ENCODE measurements at places on chromosomes 11 and 22. TPM values are rescaled to one million over a fixed set of nuclear protein-coding genes. Genes with fewer than 3 reads are reported as not detected.

CARD18 gene
- polyA plus RNA-seq: not detected

KRTAP5-1 gene
- not detected for polyA plus RNA-seq

TRPM5 gene
- not detected for polyA plus RNA-seq

PTPRCAP gene
- polyA plus RNA-seq: 7.2 TPM

SCT gene
- polyA plus RNA-seq: 0.68 TPM

TMEM223 gene
- 15.5 TPM for polyA plus RNA-seq

DNA sequence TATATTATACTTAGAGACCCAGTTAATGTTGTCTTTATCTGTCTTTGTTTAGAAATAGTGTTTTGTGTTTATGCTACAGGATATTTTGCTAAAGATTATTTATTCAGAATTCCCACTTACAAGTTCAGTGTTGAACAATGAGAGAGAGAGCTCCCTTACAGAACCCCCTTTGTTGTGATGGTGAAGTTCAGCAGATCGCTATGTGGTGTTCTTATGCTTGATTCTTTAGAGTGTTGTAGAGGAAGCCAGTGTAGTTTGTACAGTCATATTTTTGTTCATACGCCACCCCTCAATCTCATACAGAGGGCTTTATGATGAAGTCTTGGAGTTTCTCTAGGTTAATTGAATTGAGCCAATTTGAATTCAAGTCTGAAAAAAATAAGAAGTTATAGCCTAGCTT lies 150.2 kb downstream of the TMEM135 start:
- no peaks in the 10 kb centered on the region for H3K27me3 ChIP-seq
- no peak for DNase-seq
- no peak overlapping the region for H3K4me3 ChIP-seq
- no peaks in the 10 kb centered on the region for H3K4me1 ChIP-seq

DNA sequence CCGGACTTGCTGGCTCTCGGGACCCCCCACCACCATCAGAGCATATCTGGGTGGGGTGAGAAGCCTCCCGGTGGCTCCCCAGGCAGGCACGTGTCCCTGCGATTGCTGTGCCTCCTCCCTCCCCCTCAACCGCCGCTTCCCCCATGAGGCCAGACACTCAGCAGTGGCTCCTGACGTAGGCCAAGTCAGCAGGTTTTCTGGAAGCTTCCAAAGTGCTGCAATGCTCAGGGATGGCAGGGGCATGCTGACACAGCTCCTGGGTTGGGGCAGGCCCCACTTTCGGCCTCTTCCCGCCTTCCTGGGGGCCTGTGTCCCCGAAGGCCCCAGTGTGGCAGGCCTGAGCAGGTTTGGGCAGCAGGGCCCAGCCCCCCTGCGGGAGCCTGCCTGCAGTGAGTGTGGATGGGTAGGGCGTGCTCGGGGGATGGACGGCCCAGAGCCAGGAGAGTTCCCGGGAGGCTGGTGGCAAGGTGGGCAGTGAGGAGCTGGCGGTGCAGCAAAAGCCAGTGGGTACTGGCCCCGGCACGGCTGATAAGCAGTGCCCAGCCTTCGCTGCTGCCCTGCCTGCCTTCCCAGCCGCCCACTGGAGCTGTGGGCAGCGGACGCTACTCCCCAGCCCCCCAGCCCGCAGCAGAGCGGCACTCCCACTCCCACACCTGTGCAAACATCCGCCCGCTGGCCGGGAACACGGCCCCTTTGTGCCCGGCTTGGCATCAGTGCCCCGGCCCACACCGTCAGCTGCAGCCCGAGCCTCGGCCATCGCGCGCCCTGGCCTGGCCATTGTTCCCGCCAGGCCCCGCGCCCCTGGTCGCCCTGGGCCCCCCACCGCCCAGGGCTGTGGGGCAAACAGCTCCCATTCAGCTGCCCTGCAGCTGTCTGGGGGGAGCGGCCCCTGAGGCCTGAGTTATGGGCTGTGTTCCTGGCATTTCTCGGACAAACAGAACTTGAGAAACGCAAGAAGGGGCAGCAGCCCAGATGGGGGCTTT lies 125.0 kb downstream of the KCNQ1OT1 start:
- H3K27ac ChIP-seq: no peak overlapping the region
- no peaks in the 10 kb centered on the region for H3K27me3 ChIP-seq
- H3K4me1 ChIP-seq: no peaks in the 10 kb centered on the region
- no peak for DNase-seq
- H3K4me3 ChIP-seq: no peak overlapping the region

DNA sequence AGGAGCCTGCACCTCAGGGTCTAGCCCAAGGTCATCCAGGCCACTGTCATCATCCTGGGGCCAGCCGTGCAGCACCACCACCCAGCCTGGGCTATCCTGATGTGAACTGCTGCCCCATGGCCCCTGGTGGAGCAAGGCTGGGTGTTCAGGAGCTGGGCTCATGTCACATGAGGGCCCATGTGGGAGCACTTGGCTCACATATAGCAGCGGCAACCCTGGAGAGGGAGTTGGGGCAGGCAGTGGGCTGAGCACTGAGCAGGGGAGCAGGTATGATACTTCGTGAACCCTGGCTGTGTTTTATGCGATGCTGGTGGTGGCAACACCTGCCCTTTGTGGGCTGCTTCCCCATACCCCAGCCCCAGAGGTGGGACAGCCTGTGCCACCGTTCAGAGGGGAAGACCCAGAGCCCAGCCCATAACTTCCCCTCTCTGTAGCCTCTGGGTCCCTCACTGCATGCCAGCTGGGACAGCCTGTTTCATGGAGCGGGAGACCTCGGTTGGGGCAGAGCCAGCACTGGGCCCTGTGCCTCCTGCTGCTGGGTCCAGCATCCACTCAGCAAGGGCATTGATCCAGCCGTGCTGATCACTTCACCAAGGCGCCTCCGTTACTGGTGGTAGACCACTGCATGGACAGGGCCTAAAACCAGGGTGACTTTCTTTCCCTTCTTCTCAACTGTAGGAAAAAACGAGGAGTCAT lies 62.5 kb upstream of the SUSD2 start:
- H3K27ac ChIP-seq: no peak overlapping the region
- no peaks in the 10 kb centered on the region for H3K4me1 ChIP-seq
- H3K27me3 ChIP-seq: no peaks in the 10 kb centered on the region
- no peaks in the 10 kb centered on the region for H3K36me3 ChIP-seq

DNA sequence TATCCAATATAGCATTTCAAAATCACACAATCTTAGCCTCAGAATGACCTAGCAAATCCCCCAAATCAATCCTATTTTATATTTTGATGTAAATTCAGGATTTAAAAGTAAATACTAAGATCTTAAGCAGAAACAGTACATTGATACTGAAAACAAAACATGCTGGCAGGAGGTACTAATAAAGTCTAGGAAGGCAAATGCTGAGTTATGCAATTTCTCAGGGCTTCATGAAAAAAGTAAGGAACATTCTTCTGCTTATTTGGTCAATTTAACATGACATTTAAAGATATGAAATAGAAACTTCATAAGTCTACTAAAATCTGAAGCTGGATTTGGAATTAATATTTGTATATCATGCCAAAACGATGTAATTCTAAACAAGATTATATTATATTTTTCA lies 153.3 kb downstream of the SWAP70 start:
- no peak overlapping the region for H3K27ac ChIP-seq
- H3K36me3 ChIP-seq: no peaks in the 10 kb centered on the region
- no peaks in the 10 kb centered on the region for H3K4me1 ChIP-seq
- H3K27me3 ChIP-seq: no peaks in the 10 kb centered on the region
- no peak for DNase-seq
- H3K4me3 ChIP-seq: no peak overlapping the region

- H3K36me3 ChIP-seq: no peaks in the 10 kb centered on the region
- H3K27me3 ChIP-seq: no peaks in the 10 kb centered on the region
- no peaks in the 10 kb centered on the region for H3K4me1 ChIP-seq
- H3K27ac ChIP-seq: no peak overlapping the region
- DNase-seq: no peak
- H3K4me3 ChIP-seq: no peak overlapping the region
Measured at GRCh38 chr22:35677460-35678187, 29.4 kb downstream of the APOL6 start.

GRCh38 chr22:33654173-33654895 lies 265.9 kb downstream of the LARGE1 start:
- H3K27ac ChIP-seq: no peak overlapping the region
- DNase-seq: no peak
- H3K36me3 ChIP-seq: no peaks in the 10 kb centered on the region

DNA sequence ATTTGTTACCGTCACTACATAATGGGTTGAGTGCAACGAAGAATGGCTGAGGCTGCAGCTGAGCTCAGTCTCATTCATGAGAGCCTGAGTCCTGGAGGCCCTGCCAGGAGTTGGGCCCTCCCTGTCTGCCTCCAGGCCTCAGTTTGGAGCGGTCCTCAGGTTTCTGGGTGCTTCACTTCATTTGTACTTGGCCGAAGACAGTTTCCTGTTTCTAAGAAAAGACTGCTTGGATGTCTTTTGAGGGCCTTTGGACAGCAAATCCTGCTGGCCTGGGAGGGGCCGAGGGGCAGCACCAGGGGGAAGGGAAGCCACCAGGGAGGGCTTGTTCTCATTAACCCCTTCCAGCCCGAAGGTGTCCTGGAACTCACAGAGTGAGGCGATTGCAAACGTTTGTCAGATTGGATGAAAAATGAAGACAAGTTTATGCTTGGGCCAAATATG lies 163.1 kb downstream of the ETS1 start:
- H3K4me3 ChIP-seq: no peak overlapping the region
- peaks cover 12% of the 10 kb centered on the region for H3K4me1 ChIP-seq
- no peaks in the 10 kb centered on the region for H3K36me3 ChIP-seq
- H3K27ac ChIP-seq: no peak overlapping the region
- peak; percentile 48 for DNase-seq

DNA sequence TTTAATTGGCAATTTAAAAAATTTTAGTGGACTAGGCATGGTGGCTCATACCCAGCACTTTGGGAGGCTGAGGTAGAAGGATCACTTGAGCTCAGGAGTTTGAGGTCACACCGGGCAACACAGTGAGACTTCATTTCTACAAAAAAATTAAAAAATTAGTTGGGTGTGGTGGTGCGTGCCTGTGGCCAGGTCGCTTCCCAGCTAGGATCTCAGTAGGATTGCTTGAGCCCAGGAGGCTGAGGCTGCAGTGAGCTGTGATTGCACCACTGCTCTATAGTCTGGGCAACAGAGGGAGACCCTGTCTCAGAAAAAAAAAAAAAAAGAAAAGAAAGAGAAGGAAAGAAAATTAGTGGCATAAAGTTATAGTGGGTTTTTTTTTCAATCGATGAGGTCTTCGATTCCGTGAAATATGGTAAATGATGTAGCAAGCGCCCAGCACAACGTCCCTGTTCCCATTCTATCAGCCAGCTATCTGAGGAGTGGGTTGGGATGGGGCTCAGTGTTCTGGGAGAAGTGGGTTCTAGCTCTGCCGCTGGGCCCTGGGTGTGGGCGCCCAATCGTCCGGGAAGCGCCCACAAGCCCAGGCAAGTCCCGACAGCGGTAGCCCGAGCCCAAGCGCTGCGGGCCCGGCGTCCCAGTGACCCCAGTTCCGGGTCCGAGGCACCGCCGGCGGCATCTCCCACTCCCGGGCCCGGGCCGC lies 1.4 kb downstream of the FOSL1 start:
- no peak overlapping the region for H3K27ac ChIP-seq
- H3K27me3 ChIP-seq: peaks cover 4% of the 10 kb centered on the region
- H3K4me1 ChIP-seq: peaks cover 2% of the 10 kb centered on the region
- DNase-seq: no peak
- H3K4me3 ChIP-seq: peak overlapping the region; percentile 31

- H3K4me3 ChIP-seq: no peak overlapping the region
- no peak for DNase-seq
- no peaks in the 10 kb centered on the region for H3K36me3 ChIP-seq
- H3K27me3 ChIP-seq: no peaks in the 10 kb centered on the region
- H3K27ac ChIP-seq: no peak overlapping the region
Measured at GRCh38 chr11:123159183-123159857, 35.7 kb downstream of the CLMP start.

- no peaks in the 10 kb centered on the region for H3K36me3 ChIP-seq
- no peak for DNase-seq
- peaks cover 6% of the 10 kb centered on the region for H3K4me1 ChIP-seq
- no peak overlapping the region for H3K27ac ChIP-seq
- H3K27me3 ChIP-seq: no peaks in the 10 kb centered on the region
Measured at GRCh38 chr11:35182317-35182939, 43.5 kb downstream of the CD44 start.

GRCh38 chr11:61810671-61811175 lies 6.1 kb downstream of the FADS1 start:
- H3K27me3 ChIP-seq: no peaks in the 10 kb centered on the region
- DNase-seq: no peak
- H3K4me1 ChIP-seq: no peaks in the 10 kb centered on the region
- H3K27ac ChIP-seq: no peak overlapping the region
- no peak overlapping the region for H3K4me3 ChIP-seq

GRCh38 chr11:60740573-60740972 lies 16.1 kb downstream of the MS4A18 start:
- no peaks in the 10 kb centered on the region for H3K27me3 ChIP-seq
- no peak overlapping the region for H3K4me3 ChIP-seq
- no peak overlapping the region for H3K27ac ChIP-seq
- H3K4me1 ChIP-seq: no peaks in the 10 kb centered on the region

GRCh38 chr11:115566180-115566764 lies 62.1 kb upstream of the CADM1 start:
- no peaks in the 10 kb centered on the region for H3K4me1 ChIP-seq
- H3K27me3 ChIP-seq: no peaks in the 10 kb centered on the region
- H3K36me3 ChIP-seq: no peaks in the 10 kb centered on the region
- H3K27ac ChIP-seq: no peak overlapping the region

DNA sequence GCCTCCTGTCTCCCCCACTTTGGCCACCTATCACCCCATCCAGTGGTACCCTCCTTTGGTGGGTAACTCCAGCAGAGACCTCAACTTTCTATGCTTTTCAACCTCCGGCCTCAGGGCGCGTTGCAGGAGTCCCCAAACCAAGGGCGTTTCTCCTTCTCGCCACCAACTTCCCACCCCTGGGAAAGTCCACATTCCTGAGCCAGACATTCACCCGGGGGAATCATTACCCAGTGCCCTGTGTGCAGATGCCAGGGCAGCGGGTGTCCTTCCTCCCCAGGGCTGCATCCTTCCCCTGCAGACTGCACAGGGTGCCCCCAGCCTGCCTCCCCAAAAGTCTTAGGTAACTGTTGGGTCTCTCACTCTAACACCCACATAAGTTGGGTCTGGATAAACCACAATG lies 26.4 kb downstream of the MYEOV start:
- no peaks in the 10 kb centered on the region for H3K27me3 ChIP-seq
- DNase-seq: no peak
- H3K36me3 ChIP-seq: no peaks in the 10 kb centered on the region

Data from ovary (tissue), 10 donors.